Activated CD4-positive, CD25-positive, alpha-beta regulatory T cell (primary cell): ENCODE measurements at places on chromosomes 6 and 20.

GRCh38 chr6:44217332-44218143 lies 812 bp downstream of the MYMX start:
- no peak for DNase-seq

- no peak for DNase-seq
Measured at GRCh38 chr20:8232332-8232731, 100.3 kb downstream of the PLCB1 start.

GRCh38 chr20:49832632-49833327 lies 20.2 kb downstream of the SLC9A8 start:
- no peak for DNase-seq

DNA sequence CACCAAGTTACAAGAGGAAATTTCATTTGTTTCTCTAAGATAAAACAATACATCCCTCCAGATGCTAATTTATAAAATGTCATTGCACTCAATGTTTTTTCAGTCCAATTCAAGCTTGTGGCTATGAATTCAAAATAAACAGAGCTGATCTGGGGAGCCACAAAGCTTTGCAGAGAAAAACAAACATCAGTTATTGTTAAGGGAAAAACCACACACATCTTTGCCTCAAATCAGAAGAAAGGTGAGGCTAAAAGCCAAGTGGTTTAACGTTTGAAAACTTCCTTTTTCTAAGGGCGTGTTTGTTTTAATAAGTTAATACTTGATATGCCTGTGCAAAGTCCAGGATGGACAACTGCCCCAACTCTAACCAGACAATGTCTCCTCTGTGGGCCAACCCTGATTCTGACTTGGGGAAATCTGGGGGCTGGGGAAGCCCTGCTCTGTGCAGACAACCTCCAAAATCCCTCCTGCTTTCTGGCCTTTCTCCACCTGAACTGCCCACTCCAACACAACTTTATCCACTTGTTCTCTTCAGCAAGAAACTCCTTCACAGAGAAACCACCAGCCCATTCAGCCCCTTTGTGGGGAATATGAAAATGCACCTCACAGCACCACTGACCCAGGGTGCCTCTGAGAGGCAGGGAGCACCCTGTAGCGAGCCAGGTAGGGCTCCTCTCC lies 44.6 kb upstream of the NT5E start:
- DNase-seq: no peak

DNA sequence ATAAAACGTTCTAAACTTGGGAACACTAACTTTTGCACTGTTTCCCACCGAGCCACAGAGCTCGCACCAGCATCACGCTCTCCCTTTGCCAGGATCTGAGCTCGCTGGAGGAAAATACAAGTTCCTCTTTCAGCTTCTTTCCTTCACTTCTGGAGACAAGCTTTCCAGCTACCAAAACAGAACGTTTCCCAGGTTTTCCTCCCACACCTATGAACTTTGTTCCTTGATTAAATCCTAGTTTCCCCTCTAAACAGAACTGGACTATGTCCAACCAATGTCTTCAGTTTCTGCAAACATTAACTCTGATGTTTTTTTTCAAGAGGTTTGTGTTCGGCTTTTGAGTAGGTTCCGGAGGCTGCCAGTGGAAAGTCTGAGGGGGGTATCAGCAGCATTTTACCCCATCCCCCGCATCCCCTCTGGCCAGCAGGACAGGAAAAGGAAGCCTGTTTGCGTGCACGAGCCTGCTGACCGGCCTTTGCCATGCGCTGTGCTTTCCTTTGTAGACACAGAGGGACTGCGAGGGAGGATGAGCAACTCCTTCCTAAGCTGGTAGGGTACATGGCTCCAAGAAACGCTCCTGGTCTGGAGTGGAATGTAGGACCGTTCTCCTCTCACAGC lies 135.5 kb downstream of the LY86 start:
- DNase-seq: no peak

DNA sequence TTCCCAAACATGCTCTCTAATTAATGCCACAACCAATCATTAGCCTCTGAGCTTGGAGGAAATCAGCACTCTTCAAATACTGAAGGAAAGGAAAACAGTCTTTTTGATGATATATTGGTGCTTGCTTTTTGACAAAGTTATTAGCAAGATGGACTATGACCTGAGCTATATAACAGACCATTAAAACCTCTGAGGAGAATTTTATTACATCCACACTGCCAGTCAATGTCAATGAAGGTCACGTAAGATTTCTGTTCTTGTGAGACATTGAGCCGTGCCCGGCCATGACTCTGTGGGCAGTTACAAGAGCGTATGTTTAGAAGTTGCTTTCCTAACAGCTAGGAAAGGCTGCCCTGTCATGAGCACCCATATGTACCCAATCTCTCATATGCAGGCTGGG lies 659.0 kb downstream of the UTRN start:
- no peak for DNase-seq

- peak; percentile 8 for DNase-seq
Measured at GRCh38 chr6:4133941-4134838, 1.2 kb downstream of the ECI2 start.

- DNase-seq: no peak
Measured at GRCh38 chr20:23340524-23340923, 10.1 kb upstream of the NXT1 start.

DNA sequence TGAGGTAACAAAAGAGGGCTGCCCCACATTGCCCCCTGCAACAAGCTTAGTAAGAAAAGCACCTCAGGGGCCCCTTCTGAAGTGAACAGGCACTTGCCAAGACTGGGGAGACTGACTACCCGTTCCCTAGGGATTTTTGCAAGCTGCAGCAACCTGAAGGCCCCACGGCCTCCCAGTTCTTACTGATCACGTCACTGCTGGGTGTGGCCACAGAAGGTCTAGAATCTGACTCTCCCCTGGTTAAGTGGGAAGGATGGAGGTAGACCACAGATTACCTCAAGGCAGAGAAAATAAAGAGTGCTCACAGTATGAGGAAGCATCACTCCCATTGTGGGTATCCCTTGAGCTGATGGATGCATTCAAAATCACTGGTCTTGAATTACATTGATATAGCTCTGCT lies 201.5 kb upstream of the KCNQ5 start:
- no peak for DNase-seq
